NCI-H345 (cell line): ENCODE measurements at places on chromosomes 3 and 15.
A peak's percentile ranks its signal among the peaks of the same experiment; 100 is the strongest.

DNA sequence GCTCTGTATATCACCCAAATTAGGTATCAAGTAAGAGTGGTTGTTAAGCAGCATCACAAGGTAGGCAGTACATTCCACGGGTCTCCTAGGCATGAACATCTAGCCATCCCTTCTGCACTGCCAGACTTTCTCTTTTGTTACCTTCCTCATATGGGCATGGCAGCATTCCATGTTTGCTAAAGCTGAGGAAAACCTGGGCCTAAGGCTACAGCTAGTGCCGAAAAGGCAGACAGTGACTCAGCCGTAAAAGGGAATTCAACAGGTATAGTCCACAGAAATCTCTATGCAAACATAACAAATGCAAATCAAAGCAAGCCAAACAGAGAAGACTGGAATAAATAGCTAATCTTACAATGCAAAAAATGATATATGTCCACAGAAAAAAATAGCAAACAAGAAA is 645.4 kb downstream of the ZBBX start:
- no peak for DNase-seq

DNA sequence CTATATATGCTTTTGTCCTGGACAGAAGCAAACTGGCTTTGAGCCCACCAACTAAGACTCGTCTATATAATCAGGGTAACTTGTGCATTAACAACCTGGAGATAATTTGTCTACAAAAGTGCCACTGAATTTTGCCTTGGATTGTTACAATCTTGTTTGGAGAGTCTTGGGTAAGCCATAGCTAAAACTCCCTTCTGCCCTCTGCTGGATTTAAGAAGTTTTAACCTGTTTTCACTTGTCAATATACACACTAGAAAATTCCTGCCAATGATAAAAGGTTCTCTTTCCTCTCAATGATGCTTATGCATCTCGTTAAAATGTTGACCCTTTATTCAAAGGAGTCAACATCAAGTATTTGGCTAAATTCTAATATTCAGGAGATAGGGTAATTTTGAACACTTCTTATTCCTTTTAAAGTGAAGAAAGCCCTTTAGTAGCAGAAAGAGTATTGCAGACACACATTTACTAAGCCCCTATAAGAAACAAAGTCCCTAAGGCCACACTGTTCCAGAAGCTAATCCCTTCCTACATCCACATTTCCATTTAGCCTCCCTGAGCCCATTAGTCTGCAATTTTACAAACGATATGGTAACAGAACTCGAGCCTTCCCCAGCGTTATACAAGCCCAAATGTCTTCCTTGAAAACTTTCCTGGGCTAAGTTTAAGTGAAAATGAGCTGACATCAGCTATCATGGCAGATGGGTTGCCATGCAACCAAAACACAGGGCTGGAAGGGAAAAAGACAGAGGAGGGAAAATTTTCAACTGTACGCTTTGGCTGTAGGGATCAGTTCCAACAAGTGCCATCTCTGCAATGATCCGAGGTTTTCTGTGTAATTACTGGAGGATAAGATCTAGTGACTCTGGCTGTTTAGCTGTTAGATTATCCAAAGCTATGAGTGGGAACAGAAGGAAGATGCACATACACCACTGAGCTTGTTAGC is 75.9 kb upstream of the FGF12 start:
- peak; percentile 59 for DNase-seq

GRCh38 chr15:73171711-73172110 is 119.4 kb downstream of the NEO1 start:
- DNase-seq, result no peak

DNA sequence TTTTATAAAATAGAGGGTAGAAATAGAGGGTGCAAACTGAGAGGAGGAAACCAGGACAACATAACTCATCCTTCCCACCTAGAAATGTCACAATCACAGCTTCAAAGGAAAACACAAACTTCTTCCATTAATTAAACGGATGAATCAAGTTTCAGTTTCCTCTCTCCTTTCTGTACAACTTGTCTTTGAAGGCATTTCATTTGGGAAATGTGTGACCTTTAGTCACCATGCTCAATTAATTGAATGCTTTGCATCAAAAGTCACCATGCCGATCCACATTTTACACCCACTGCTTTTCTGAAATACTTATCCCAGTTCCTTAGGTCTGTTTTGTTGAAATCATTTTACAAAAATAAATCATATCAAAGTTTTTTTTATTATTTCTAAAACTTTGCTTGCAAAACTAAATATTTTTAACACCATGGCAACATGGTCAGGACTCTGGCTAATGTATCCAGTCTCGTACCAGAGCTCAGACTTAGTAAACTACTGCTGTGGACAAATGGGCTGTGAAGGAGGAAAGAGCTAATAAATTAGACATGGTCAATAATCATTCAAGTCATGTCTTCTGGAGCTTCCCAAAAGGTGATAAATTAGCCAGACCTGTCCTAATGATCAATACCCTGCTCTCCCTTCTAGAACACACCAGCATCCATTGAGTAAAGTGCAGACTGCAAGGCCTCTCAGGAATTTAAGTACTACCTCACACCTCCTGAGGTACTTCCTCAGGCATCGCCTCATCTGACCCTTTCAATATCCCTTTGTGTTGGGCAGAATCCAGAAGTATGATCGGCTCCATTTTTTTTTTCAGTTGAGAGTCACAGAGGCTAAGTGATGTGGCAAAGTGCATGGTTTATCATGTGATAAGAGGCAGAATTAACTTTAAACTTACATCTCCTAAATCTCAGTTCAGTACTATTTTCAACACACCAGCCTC is 161.3 kb downstream of the GREM1 start:
- no peak for DNase-seq

- no peak for DNase-seq
Measured at GRCh38 chr3:126924458-126924857, 58.5 kb upstream of the PLXNA1 start.

DNA sequence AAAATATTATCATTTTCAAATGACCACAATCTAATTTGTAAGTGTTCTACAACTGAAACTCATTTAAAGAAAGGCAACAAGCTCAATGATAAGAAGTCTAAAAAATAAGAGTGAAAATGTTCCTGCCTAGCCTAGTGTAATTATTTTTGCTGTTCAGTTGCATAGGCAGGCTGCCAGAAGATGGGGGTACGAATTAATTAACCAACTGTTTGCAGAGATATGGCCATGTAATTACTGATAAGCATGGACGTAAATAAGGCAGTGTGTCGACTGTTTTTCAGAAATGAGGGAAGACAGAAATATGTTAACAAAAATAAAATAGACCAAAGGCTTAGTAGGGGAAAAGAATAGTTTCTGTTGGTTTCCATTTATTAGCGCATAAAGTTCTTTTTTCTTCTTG is 24.7 kb upstream of the SCAANT1 start:
- DNase-seq, result no peak

GRCh38 chr3:171088964-171089754 is 62.6 kb upstream of the SLC2A2 start:
- DNase-seq, result no peak

- DNase-seq, result no peak
Measured at GRCh38 chr15:50996641-50997040, 88.2 kb downstream of the AP4E1 start.

- no peak for DNase-seq
Measured at GRCh38 chr3:197471221-197472010, 84.4 kb downstream of the BDH1 start.
